ENCODE measurements at places on chromosomes 4 and X. TPM values are rescaled to one million over a fixed set of nuclear protein-coding genes. Genes with fewer than 3 reads are reported as not detected.

GRCh38 chr4:168781926-168782325 lies 228.1 kb downstream of the CBR4 start:
- H3K36me3 ChIP-seq, result no peaks in the 10 kb centered on the region
- 0 out of 2 replicates have a peak overlapping the region, but pooled peaks have one; percentile 39 for H3K27ac ChIP-seq
- DNase-seq, result no peak
- H3K4me1 ChIP-seq, result peaks cover 13% of the 10 kb centered on the region
- no peak overlapping the region for H3K4me3 ChIP-seq

- no peaks in the 10 kb centered on the region for H3K36me3 ChIP-seq
- H3K27me3 ChIP-seq, result no peaks in the 10 kb centered on the region
- H3K4me1 ChIP-seq, result peaks cover 39% of the 10 kb centered on the region
- no peak overlapping the region for H3K4me3 ChIP-seq
These were observed 9.0 kb downstream of the RAB9A start for GRCh38 chrX:13697976-13698375.

- no peak overlapping the region for H3K4me3 ChIP-seq
- H3K4me1 ChIP-seq, result peaks cover 53% of the 10 kb centered on the region
- H3K27me3 ChIP-seq, result no peaks in the 10 kb centered on the region
- no peaks in the 10 kb centered on the region for H3K36me3 ChIP-seq
These were observed 734.6 kb upstream of the TENM3 start for GRCh38 chr4:181508601-181509000.

GRCh38 chrX:48966796-48967579 lies 4.7 kb downstream of the KCND1 start:
- no peak overlapping the region for H3K4me3 ChIP-seq
- 0 out of 2 replicates have a peak, but pooled peaks cover 4% of the 10 kb centered on the region for H3K4me1 ChIP-seq
- peaks cover 3% of the 10 kb centered on the region for H3K36me3 ChIP-seq
- H3K27ac ChIP-seq, result no peak overlapping the region

DNA sequence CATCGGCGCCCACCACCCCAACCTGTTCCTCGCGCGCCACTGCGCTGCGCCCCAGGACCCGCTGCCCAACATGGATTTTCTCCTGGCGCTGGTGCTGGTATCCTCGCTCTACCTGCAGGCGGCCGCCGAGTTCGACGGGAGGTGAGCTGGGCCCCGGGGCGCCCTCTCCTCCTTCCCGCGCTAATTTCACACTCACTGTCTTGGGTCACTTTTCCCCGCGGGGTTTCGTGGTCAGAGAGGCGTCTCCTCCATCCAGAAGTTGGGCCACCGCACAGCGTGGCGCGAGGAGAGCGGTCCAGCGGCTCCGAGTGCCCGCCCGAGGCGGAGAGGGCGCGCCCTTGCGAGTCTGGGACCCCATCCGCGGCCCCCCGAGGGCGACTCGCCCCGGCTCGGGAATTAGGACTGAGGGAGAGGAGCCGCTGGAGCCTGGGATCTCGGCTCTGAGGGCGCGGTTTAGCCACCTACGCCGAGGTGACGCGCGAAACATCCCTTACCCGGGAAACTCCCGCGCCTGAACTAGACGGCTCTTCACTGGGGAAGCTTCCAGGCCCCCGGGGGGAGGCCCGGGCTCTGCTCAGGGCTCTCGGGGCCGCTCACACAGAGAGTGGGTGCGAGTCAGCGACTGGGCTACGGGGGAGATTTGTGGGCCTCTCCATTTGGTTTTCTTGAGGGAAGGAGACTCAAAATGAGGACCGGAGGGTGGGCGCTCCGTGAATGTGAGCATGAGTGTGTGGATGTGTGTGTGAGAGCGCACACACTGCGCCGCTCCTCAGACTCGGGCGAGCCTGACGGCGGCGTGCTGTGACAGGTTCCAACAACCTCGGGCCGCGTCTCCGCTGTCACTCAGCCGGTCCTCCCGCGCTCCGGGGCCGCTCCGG lies 551 bp downstream of the NPNT start:
- H3K4me3 ChIP-seq, result peak overlapping the region; percentile 80
- peaks cover 37% of the 10 kb centered on the region for H3K4me1 ChIP-seq
- peak; percentile 54 for DNase-seq
- no peaks in the 10 kb centered on the region for H3K36me3 ChIP-seq
- no peak overlapping the region for H3K27ac ChIP-seq
- peaks cover 93% of the 10 kb centered on the region for H3K27me3 ChIP-seq

GRCh38 chr4:75729836-75730235 lies 5.5 kb downstream of the USO1 start:
- peaks cover 4% of the 10 kb centered on the region for H3K36me3 ChIP-seq
- DNase-seq, result no peak
- H3K27ac ChIP-seq, result no peak overlapping the region
- H3K4me3 ChIP-seq, result no peak overlapping the region
- H3K4me1 ChIP-seq, result peaks cover 30% of the 10 kb centered on the region

DNA sequence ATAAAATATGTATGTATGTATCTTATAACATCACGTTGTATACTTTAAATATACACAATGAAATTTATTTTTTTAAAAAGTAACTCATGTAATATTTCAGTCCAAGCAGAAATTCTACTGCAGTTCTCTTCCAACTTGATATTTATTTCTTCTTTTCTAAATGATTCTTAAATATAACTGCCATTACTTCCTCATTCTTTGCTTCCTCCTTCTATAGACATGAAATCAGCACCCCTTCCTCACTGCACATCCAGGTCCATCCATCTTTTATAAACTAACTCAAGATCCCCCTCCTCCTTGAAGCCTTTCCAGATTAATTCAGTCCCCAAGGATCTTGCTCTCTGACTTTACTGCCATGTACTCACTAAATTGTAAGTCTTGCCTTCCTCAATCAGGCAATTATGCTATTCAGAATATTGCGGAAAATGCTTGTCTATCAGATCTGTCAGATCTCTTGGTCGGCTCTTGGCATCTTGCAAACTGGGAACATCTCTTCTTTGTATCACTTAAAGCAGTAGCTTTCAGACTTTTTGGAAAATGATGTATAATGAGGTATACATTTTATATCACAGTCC lies 3.7 kb downstream of the GPRIN3 start:
- H3K27me3 ChIP-seq, result peaks cover 25% of the 10 kb centered on the region
- H3K27ac ChIP-seq, result no peak overlapping the region
- no peak for DNase-seq
- peaks cover 31% of the 10 kb centered on the region for H3K4me1 ChIP-seq
- no peak overlapping the region for H3K4me3 ChIP-seq

DNA sequence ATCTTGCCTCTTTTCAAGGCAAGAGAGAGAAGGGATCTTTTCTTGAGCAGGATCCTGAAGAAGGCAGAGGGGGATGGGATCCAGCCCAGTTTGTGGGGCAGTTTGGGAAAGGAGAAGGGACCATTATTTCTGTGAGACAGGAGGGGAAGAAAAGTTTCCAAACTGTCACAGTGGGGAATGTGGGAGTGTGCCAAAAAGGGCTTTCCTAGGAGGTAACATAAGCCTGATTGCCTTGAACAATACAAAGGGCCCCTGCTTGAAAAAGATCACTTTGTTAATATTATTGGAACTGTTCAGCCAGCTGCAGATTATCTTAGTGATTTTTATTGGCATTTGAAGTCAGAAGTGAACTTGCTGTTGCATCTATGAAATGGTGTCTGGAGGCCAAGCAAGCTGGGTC lies 55.2 kb downstream of the MTM1 start:
- H3K4me1 ChIP-seq, result no peaks in the 10 kb centered on the region
- no peak for DNase-seq
- no peak overlapping the region for H3K4me3 ChIP-seq
- H3K27ac ChIP-seq, result no peak overlapping the region
- no peaks in the 10 kb centered on the region for H3K27me3 ChIP-seq

- no peaks in the 10 kb centered on the region for H3K27me3 ChIP-seq
- peaks cover 12% of the 10 kb centered on the region for H3K4me1 ChIP-seq
- H3K27ac ChIP-seq, result no peak overlapping the region
- no peak for DNase-seq
- H3K36me3 ChIP-seq, result no peaks in the 10 kb centered on the region
These were observed 1884.7 kb upstream of the PCDH7 start for GRCh38 chr4:28835501-28835900.

GRCh38 chrX:136608295-136608933 lies 39.5 kb upstream of the CD40LG start:
- no peaks in the 10 kb centered on the region for H3K27me3 ChIP-seq
- H3K27ac ChIP-seq, result no peak overlapping the region
- H3K4me1 ChIP-seq, result no peaks in the 10 kb centered on the region
- DNase-seq, result peak; percentile 42

- no peaks in the 10 kb centered on the region for H3K27me3 ChIP-seq
- H3K4me3 ChIP-seq, result no peak overlapping the region
- H3K36me3 ChIP-seq, result peaks cover 14% of the 10 kb centered on the region
- H3K27ac ChIP-seq, result no peak overlapping the region
- no peak for DNase-seq
These were observed 94.6 kb upstream of the FTHL17 start for GRCh38 chrX:31166416-31166815.

- no peaks in the 10 kb centered on the region for H3K27me3 ChIP-seq
- H3K36me3 ChIP-seq, result peaks cover 6% of the 10 kb centered on the region
- H3K4me3 ChIP-seq, result no peak overlapping the region
- H3K4me1 ChIP-seq, result peaks cover 11% of the 10 kb centered on the region
These were observed 15.6 kb downstream of the IL3RA start for GRCh38 chrX:1351981-1352714.

- H3K36me3 ChIP-seq, result peaks cover 2% of the 10 kb centered on the region
- no peak for DNase-seq
- H3K27ac ChIP-seq, result peak overlapping the region; percentile 86
- no peaks in the 10 kb centered on the region for H3K27me3 ChIP-seq
- H3K4me3 ChIP-seq, result no peak overlapping the region
These were observed 3.4 kb upstream of the IGBP1 start for GRCh38 chrX:70129816-70130215.

- no peak overlapping the region for H3K27ac ChIP-seq
- no peak for DNase-seq
- peaks cover 12% of the 10 kb centered on the region for H3K4me1 ChIP-seq
- no peaks in the 10 kb centered on the region for H3K36me3 ChIP-seq
These were observed 68.3 kb upstream of the PGM2 start for GRCh38 chr4:37758226-37758625.

DNA sequence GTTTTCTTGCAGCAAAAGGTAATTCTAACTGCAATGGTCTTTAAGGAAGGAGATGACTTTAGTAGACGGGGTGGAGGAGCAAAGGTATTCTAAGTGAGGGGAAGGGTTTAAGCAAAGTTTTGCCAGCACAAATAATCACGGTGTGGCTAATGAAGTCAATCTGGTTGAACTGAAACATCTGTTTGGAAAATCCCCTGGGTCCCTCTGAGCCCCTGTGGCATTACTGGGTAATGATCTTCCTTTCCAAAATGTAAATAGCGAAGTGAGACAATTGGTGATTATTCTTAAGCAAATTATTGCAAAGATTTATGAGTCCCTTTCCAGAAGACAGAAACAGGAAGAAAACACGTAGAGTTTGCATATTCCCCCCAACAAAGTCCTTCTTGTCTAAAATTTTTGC lies 47.2 kb downstream of the FGFBP1 start:
- no peak overlapping the region for H3K27ac ChIP-seq

GRCh38 chr4:39032218-39033085 lies at the start of gene TMEM156:
TMEM156 (minus strand) TSS chr4:39032409; CDS start chr4:39032313, 96 bp downstream.
- no peak for DNase-seq

- H3K27ac ChIP-seq, result no peak overlapping the region
- H3K4me3 ChIP-seq, result no peak overlapping the region
- no peak for DNase-seq
- H3K27me3 ChIP-seq, result no peaks in the 10 kb centered on the region
- no peaks in the 10 kb centered on the region for H3K36me3 ChIP-seq
These were observed 220.7 kb upstream of the GPC4 start for GRCh38 chrX:133636009-133636408.

DNA sequence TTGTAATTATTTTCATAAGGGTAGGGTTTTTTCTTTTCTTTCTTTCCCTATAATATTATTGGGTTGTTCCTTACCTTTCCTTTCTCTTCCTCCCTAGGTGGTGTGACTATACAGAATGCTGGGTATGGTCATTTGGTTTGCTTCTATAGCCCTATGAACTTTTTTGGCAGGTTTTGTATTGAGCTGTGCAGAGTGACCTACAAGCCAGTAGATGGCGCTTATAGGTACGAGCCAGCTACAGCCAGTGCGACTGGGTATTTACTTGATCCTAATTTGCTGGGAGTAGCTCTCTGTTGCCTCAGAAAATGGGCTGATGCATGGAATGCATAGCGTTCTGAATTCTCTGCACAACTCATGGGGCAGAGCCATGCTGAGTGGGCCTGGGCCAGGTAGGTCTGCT lies 423.3 kb downstream of the MAGEE1 start:
- H3K27ac ChIP-seq, result no peak overlapping the region
- no peaks in the 10 kb centered on the region for H3K4me1 ChIP-seq
- no peaks in the 10 kb centered on the region for H3K27me3 ChIP-seq
- peaks cover 9% of the 10 kb centered on the region for H3K36me3 ChIP-seq
- H3K4me3 ChIP-seq, result no peak overlapping the region

DNA sequence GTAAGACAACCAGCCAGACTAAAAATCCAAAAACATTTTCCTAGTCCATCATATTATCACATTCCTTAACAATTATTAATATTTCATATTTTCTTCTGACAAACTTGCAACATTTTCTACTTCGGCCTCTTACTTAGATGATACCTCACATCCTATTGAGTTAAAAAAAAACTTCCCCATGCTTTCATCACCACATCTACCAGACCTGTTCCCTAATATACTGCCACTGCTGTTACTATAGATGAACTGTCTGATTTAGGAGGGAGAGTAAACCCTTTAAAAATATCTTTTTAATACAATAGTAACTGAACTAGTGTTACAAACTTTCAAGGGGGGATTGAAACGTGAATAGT lies 1.5 kb downstream of the FAM200B start:
- H3K4me3 ChIP-seq, result peak overlapping the region; percentile 99
- no peaks in the 10 kb centered on the region for H3K27me3 ChIP-seq
- no peak for DNase-seq
- H3K36me3 ChIP-seq, result peaks cover 25% of the 10 kb centered on the region

- H3K4me1 ChIP-seq, result peaks cover 13% of the 10 kb centered on the region
- no peak overlapping the region for H3K27ac ChIP-seq
- no peak for DNase-seq
- H3K36me3 ChIP-seq, result peaks cover 51% of the 10 kb centered on the region
- no peaks in the 10 kb centered on the region for H3K27me3 ChIP-seq
These were observed 159.8 kb downstream of the DHRSX start for GRCh38 chrX:2340991-2341390.

DNA sequence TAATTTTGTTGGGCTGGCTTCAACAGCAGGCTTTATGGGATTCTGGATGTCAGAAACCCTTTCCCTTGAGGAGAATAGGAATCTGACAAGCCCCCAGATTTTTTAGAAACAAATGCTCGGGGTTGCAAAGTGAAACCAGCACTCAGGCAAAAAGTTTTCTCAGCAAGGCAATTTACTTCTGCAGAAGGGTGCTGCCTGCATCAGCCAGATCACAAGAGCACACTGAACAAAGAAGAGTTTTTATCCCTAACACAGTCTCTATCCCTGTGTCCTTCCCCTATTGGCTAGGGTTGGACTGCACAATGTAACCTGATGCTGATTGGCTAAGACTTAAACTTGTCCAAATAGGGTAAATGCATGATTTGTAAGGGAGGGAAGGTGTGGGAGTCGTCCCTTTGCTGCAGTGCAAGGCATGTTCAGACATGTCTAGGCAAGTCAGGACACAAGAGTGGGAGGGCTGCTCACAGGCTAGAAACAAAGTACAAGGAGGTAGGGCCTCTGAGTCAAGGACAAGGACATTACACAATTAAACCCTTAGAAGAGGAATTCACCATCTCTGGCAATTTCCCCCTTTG lies 175.8 kb downstream of the CCNG2 start:
- DNase-seq, result no peak
- peaks cover 27% of the 10 kb centered on the region for H3K27me3 ChIP-seq
- H3K27ac ChIP-seq, result no peak overlapping the region
- peaks cover 10% of the 10 kb centered on the region for H3K4me1 ChIP-seq

PITX2 gene
- 24.9 TPM for total RNA-seq

YIPF7 gene
- total RNA-seq, result not detected

PFKFB1 gene
- total RNA-seq, result 1.1 TPM

USP26 gene
- total RNA-seq, result 0.11 TPM

FREM3 gene
- 0.07 TPM for total RNA-seq

FOXR2 gene
- total RNA-seq, result not detected

MAGEA9B gene
- 0.35 TPM for total RNA-seq

TLR10 gene
- 0.30 TPM for total RNA-seq

BRS3 gene
- not detected for total RNA-seq

CSN1S1 gene
- not detected for total RNA-seq

PRKG2 gene
- 3.6 TPM for total RNA-seq

CHRDL1 gene
- total RNA-seq, result 11.1 TPM

GPC4 gene
- total RNA-seq, result 120 TPM

All from WTC11 (cell line).